ENCODE measurements at places on chromosomes 6 and 20.
A peak's percentile ranks its signal among the peaks of the same experiment; 100 is the strongest.

- peak; percentile 81 for DNase-seq
Observed at GRCh38 chr20:45946149-45946970, 11.9 kb downstream of the PCIF1 start.

GRCh38 chr20:12717061-12717460 lies 291.7 kb upstream of the SPTLC3 start:
- DNase-seq, result no peak

DNA sequence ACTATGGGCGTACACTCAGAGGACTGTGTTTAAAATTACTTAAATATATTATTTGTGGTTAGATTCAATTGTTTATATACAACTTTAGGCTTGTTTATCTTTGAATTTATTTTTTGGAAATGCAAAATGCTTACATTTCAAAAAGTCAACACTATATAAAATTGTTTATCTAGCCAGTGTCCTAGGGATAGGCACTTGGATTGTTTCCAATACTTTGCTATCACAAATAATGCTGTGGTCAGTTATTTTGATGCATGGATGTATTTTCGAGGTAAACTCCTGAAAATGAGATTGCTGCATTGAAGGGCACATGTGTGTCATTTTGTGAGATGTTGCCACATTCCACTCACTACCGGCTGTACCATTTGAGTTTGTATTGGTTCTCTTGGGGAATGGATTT lies 213.9 kb downstream of the SLC24A3 start:
- DNase-seq, result no peak

- DNase-seq, result no peak
Observed at GRCh38 chr20:34675561-34675960, 1.3 kb downstream of the PIGU start.

GRCh38 chr6:167746390-167746907 lies 80.3 kb upstream of the AFDN start:
- no peak for DNase-seq

DNA sequence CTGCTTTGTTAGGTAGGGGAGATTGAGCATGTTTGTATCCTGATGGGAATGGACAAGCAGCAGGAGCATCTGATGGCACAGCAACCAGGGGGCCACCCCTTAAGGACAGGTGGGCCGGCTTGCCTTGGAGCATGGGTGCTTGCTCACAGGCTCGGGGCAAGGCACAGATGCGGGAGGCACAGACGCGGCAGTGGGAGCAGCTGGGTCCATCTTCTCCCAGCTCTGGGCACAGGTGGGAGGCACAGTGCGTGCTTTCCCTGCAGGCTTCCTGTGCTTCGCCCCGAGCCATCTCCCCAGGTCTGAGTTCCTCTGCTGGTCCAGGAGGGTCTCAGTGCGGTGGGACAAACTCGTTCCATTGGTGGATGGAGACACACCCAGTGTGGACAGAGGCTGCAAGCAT lies 73.6 kb upstream of the BHLHE23 start:
- DNase-seq, result no peak

DNA sequence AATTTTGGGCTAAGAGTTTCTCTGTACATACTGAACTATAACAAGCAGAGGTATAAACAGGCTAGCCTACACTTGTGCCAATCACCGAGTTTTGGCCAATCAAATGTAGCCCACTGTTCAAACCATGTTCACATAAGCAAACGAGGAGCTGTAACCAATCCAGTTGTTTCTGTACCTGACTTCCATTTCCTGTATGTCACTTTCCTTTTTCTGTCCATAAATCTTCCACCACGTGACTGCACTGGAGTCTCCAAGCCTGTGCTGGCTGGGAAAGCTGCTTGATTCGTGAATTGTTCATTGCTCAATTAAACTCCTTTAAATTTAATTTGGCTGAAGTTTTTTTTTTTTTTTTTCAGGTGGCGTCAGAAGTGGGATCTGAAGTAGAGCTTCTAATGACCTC lies 332.9 kb downstream of the RNF144B start:
- DNase-seq, result no peak

GRCh38 chr6:13300643-13301590 lies 27.4 kb downstream of the TBC1D7 start:
- DNase-seq, result no peak

DNA sequence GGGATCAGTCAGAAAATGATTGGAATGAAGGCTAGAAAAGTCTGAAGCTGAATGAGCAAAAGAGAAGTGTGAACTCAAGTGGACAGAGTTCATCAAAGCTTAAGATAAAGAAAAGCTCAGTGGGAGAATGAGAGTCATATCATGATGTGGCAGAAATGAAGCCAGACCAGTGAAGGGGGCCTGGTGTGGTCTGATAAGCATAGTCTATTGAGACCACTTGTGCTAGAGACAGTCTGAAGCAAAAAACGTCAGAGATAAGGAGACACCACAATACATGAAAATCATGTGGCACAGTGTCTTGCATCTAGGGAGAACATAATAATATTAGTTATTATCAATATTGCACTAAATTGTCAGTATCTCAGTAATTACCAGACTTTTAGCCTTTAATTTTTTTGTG lies 601.5 kb downstream of the UTRN start:
- DNase-seq, result no peak

DNA sequence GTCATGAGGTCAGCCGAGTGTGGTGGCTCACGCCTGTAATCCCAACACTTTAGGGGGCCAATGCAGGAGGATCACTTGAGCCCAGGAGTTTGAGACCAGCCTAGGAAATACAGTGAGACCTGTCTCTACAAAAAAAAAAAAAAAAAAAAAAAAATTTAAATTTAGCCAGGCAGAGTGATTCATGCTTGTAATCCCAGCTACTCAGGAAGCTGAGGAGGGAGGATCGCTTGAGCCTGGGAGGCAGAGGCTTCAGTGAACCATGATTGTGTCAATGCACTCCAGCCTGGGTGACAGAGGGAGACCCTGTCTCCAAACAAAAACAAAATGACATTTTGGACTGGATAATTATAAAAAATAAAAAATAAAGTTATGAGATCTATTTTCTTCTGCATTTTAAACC lies 56.2 kb downstream of the ADGRF1 start:
- no peak for DNase-seq

DNA sequence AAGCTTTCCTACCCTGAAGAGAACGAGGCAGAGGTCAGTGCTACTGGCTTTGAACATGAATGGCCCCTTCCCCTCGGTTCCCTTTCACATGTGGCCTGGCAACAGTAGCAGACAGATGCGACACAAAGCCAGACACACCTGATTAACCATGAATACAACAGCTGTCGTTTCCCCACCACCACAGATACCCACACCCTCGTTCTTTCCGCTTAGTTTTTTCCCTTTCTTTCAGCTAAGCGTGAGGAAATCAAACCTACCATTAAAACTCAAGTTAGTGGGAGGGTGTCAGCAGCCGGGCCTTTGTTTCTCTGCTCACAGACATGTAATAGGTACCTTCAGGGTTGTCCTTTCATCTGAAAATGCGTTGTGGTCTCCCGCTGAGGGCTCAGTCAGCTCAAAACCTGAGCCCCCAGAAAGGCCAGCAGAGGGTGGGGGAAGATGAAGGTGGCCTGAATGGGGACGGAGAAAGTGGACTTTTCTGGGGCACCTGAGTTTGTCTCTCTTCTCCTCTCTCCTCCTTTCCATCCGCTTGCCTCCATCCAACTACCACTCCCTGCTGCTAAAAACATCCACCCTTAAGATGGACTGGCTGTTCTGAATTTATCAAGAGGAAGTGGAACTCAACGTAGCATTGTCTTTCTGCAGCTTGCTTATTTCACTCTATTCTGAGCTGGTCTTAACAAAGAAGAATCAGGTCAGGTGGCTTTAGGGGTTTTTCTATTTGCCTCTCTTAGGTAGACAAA lies 516.6 kb upstream of the JARID2 start:
- DNase-seq, result no peak

DNA sequence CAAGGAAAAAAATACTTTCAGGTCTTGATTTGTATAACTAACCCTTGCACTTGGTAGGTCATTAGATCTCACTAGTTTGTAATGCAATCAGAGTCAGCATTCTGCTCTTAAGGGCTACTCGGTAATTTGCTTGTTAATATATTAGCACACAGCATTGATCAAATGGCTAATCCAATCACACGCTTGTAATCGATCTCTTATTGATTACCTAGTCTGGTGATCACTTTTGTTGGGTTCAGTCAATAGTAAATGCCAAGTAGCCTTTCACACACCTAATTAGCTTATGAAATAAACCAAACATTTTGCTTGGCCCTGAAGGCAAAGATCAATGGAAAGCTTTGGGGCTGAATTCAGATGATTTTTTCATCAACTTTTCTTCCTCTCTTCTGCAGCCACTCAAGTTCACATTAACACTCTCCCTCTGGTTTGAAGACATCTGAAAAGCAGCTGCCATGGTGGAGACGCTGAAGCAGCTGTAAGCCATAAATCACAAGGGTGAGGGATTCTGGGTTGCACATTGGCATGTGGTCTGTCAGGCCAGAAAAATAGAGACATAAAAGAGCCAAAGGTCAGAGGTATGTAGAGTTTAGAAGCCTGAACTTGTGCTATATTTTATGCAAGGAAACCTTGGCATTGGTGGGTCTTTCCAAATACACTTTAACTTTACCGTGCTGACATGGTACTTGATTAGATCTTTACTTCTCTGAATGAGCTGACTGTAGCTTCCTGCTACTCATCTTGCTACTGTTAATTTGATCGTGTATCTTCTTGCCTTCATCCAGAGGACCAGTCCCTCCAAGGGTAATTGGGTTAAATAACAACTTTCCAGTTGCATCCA lies 234.4 kb downstream of the SIM1 start:
- DNase-seq, result no peak

GRCh38 chr20:49893242-49894072 lies 21.9 kb downstream of the SPATA2 start:
- no peak for DNase-seq

DNA sequence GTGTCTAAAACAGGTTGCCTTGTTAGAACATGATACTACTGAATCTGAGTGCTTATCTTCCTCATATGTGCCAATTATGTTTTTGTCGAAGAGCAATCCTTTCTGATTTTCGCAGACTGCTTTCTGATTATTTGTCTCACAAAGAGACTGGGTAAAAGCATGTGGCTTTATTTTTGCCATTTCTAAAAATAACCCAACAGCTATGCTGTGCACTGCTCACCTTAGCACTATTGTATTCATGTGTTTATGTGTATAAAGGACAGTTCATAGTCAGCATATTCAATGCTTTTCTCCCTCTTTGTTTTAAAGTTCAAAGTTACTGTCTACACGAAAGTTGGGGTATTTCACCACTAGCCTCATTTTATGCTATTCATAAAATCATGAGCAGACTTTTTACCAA lies 127.0 kb downstream of the SGK1 start:
- no peak for DNase-seq

DNA sequence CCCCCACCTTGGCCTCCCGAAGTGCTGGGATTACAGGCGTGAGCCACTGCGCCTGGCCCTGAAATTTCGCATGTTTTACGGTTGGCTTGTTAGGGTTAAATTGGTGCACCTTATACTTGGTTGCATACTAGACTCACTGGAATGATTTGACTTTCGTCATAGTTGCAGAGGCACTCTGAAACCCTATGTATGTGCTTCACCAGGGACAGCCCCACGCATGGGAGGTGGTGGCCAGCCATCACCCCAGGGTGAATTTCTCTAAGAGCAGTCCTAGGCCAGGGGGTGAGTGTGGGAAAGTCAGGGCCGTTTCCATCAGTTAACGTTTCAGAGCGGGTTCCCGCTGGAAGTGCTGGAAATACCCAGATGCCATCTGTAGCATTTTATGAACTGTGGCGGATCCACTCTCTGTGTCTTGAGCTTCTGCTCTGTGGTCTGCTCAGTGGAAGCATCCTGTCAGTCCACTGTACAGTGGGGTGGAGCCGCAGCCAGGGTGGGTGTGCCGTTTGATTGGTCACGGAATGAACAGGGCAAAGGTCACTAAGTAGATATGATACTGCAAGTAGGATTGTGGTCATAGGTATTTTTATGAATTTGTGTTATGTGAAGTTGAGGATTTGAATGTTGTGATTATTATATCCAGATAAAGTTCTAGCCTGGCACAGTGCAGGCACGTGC lies 13.2 kb downstream of the DNAJC5 start:
- no peak for DNase-seq

GRCh38 chr20:60132827-60133670 lies 174.8 kb downstream of the CDH26 start:
- DNase-seq, result no peak

DNA sequence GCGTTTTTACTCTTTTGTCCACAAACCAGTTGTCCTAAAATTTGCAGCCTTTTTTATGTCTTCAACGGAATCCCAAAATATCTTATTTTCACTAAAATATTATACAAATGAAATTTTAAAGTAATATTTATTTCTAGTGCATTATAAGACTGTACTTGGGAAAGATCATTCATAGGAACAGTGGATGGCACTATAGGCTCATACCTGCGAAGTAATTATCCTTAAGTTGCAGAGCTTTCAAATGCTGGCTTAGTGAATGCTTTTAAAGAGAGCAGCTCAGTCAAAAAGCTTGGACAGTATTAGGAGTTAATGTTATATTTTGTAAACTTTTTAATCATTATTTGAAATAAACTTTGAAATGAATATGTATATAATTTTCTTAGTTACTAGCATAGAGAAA lies 254.9 kb downstream of the CDKAL1 start:
- DNase-seq, result no peak

DNA sequence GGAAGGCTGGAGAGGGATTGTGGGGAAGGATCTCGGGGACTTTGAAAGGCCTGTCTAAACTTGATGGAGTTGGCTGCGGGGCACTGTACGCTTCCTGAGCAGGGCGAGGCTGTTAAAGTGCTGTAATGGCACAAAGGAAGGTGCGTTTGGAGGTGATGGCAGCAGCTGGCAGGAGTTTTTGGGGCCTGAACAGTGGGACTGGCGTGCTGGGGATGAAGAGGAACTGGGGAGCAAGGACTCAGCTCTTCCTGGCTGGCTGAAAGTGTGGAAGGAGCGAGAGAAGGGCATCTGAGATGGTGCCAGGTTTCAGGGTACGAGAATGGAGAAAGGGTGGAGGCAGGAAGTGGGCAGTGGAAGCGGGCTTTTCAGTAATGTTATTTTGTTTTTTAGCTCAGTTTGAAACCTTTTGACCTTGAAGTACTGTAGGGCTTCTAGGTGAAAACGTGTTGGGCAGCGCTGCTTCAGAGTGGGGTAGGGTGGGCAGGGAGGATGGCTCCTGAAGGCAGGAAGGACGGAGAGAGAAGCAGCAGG lies 8.0 kb downstream of the TMEM181 start:
- DNase-seq, result peak; percentile 28
